ENCODE measurements at places on chromosomes 7 and 10.

DNA sequence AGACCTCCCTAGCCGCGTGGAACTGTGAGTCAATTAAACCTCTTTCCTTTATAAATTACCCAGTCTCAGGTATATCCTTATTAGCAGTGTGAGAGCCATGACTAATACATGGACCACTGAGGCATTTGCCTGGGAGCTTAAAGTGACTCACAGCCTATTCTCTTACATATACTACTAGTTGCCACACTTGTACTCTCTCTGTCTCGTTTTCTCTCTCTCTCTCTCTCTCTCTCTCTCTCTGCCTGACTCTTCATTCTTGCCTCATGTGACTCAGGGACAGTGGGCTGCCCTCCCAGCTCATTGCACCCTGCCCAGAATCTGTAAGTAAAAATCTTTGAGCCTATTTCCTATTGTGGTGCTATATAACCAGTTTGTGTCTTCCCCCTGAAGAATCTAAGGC is 238.5 kb upstream of the MAGI2 start:
- no peak for DNase-seq

DNA sequence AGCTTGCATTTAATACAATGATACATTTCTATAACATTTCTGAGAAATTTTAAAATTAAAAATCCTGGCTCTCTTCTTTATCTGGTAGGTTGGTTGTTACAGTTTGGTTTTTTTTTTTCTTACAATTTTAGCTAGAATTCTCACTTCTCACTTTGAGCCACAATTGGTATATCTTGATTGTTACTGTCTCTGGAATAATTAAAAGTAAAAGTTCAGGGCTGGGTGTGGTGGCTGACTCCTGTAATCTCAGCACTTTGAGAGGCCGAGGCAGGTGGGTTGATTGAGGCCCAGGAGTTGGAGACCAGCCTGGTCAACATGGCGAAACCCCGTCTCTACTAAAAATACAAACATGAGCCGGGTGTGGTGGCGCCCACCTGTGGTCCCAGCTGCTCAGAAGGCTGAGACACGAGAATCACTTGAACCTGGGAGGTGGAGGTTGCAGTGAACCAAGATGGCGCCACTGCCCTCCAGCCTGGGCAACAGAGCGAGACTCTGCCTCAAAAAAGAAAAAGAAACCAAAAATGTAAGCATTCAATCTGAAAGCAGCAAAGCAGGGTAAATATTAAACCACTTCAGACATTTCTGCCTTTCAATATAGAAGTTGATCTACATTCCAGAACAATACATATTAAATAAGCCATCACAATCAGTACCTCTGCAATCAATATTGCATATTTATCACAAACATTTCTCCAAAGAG is 88.6 kb upstream of the PFKP start:
- no peak for DNase-seq

DNA sequence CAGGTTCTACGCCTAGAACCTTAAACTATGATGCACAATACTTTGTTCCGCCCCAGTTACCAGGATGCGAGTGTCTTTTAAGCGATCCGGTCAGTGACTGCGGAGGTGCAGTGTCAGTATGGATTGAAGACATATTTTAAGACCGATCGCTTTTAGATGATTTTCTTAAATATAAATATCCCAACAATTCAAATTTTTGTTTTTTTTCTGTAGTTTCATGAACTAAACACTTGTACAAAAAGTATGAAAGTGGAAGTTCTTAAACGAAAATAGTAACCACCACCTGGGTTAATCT is 835 bp downstream of the COMMD3 start:
- no peak for DNase-seq

DNA sequence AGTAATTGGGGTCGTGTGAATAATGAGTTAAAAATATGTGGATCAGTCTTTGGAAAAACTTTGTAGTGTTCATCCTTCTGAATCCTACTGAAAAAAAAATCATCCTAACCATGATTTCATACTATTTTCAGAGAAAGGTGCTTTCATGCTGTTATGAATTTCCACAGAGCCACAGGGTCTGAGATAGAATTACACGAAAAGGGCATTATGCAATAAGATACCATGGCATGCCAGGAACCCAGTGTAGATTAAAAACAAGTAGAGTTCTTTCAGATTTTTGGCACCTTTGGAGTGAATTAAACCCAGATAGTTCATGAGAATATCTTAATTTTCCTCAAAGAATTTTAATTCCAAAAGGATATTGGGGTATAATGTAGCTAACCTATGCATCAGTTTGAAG is 47.5 kb upstream of the AGMO start:
- no peak for DNase-seq

GRCh38 chr10:82242778-82243177 is 367.8 kb downstream of the NRG3 start:
- no peak for DNase-seq

GRCh38 chr10:118151461-118151860 is 104.7 kb upstream of the RAB11FIP2 start:
- no peak for DNase-seq

Data from NCI-H2029 treated with DMSO at 0.1 percent for 48 hours (cell line).